ENCODE measurements at places on chromosomes 6 and 20.

DNA sequence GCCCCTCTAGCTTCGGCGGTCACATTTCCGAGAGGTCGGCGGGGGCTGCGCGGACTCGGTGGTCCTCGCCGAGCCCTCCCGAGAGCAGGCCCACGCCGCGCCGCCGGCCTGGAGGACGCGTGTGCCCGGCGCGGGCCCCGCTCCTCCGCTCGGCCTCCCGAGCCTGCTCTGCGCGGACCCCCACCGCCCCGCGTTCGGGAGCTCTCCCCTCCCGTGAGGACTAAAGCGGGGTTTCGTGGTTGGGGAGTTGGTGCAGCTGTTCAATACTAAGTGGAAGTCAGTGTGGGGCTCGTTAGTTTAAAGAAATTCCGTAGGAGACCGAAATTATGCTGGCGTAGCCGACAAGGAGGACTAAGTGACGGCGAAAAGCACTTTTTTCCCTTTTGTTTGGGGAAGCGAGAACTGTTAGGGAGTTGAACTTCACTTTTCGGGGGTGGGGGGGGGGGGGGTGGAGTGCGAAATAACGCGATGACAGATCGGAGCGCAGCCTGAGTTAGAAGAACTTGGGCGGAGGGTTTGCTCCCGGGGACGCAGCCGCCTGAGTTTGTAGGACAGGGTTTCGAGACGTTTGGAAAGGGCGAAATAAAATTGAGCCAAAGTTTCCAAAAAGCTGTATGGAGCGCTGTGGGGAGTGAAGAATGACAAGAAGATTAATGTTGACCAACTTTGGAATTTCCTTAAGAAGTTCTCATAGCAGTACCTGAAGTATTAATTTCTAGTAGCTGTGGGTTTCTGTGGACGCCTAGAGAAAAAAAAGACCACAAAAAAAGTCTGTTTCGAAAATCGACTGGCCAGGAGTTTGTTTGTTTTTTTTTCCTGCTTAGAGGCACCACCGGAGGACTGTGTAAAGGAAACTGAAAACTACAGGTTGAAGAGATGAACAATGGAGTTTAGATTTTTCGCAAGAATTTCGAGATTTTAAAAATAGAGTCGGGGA, 1.4 kb downstream of the QKI start:
- DNase-seq: no peak

DNA sequence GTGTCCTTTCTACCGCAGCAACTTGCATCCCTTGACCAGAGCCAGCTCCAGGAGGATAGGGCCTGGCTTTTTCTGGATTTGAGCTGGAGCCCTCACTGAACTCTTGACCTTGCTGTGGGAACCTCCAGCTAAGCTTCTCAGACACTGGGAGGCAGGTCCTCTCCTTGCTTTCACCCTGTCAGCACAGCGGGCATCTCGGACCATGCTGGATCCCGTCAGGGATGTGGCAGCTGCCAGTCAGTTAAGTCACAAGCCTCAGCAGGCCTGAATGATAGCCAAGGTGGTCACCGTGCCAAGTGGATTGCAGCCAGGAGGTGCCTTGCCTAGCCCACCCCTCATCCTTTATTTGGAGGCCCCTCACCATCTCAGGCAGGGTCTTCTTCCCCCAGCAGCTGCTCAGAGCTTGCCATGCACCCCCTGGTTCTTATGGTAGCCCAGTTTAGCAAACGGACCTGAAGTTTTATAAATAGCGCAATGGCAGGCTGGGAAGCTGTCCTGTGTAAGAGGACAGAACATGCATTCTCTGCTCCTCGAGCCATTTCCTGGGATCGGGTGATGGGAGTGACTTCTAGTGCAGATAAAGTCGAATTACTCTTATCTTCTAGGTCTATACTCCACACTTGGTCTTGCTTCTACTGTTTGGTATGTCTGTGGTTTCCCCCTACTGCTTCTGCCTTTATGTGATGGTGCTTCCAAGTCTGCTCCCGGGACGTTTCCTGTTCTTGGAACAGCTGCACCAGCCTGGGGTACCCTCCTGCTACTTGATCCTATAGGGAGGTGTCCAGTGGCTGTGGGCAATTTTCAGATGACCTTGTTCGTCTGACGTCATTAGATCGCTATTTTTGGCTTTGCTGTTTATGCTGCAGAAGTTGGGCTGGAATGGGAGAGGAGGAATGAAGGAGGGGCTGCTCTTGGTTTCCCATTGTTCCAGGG, 7.1 kb upstream of the MYLK2 start:
- no peak for DNase-seq

DNA sequence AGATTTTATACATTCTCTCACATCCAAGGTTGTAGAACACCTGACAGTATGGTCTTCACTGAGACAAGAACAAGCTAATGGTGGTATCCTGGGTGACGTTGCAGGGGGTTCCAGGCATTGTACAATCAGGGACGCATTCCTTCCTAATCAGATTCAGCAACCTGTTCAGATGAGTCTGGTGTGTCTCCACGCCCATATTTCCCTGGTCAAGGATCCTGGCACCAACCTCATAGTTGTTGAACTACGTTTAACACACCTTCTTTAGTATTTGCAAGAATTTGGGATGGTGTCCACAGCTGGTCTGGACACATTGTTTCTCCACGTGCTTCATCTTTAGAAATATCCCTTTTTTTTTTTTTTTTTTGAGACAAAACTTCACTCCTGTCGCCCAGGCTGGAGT, 161.0 kb upstream of the CDYL start:
- no peak for DNase-seq

DNA sequence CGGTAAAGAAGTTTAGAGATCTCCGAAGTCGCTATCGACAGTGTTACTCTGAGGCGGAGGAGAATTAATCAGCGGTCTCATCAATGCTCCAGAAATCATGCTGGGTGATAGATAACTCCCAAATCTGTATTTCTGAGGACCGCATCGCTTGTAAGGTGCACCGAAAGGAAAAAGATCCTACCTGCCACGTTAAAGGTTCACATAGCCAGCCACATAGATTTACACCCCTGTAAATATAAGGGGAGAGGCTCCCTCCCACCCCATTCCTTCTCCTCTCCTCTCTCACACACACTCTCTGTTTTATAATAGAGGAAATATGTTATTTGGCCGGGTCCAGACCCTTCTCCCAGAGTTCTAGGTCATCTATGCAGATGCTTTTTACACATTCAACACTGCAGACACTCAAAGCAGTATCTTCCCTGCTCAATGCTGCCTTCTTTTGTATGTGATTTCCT, 620 bp upstream of the DEK start:
- DNase-seq: peak; percentile 83

DNA sequence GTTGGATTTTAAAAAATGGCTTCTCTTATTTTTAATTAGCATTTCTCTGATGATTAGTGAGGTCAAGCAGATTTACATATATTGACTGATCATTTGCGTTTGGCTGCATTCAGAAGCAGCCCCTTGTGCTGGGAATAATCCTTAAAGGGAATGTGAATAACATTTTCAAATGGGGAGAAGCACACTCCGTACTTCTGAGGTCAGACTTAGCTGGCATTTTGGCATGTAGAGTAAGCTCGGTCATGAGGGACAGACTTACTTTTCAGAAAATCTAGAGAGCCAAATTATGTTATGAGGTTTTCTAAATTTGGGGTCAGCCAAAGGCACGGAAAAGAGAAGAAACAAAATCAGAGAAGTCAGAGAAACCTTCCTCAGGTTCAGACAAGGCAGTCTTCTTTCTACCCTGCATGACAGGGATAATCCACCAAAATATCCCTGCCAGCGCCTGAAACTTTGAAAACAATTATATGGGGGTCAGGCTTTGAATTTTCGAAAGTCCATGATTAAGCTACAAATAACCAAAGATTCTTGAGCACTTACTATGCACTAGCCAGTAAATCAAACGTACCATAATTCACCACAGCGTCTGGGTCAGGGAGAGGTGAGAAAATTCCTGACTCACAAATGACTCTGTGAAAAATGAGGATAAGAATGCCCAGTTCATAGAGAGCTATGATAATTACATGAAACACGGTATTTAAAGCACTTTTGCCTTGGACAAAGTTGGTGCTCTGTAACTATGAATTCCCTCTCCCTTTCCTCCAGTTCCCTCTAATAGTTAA, 44.9 kb downstream of the ADAT2 start:
- DNase-seq: no peak

DNA sequence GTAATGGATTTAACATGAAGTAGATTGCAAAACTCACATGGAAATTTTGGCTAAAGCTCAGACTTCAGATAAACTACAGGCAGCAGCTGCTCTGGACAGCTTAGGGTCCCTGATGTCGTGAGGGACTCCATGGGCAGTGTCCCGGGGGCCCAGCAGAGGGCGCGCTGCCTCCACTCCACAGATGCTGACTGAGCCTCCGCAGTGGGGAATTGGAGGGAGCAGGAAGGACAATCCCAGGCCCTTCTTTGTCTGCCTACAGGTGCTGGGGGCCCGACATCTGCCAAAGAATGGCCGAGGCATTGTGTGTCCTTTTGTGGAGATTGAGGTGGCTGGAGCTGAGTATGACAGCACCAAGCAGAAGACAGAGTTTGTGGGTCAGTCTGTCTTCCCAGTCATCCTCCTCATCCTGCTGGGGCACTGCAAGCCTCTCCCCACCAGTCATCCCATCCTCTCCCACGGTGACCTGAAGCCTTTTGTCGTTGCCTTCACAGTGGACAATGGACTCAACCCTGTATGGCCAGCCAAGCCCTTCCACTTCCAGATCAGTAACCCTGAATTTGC, 35.9 kb downstream of the PLCG1 start:
- no peak for DNase-seq

- DNase-seq: no peak
These were observed 177.6 kb upstream of the PHACTR1 start for GRCh38 chr6:12538881-12539357.

DNA sequence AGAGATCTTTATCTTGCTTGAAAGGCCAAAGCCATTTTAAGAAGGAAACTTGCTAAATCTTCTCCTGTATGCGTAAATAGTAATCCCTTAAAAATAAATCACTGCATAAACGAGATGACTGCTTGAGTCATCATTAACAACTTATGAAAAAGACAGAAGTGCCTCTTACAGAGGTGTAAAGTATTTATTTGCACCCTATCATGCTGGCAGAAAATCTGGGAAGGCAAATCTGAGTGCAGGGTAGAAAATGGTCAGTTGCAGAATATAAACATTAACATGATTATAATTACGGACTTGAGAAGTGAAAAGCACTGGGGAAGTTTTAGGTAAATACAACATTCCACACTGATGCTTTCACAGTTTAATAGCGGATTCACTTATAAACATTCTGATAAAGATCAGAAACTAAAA, 67.5 kb upstream of the FBXO30 start:
- DNase-seq: no peak

- no peak for DNase-seq
These were observed 354.4 kb upstream of the KCNQ5 start for GRCh38 chr6:72267470-72267869.

DNA sequence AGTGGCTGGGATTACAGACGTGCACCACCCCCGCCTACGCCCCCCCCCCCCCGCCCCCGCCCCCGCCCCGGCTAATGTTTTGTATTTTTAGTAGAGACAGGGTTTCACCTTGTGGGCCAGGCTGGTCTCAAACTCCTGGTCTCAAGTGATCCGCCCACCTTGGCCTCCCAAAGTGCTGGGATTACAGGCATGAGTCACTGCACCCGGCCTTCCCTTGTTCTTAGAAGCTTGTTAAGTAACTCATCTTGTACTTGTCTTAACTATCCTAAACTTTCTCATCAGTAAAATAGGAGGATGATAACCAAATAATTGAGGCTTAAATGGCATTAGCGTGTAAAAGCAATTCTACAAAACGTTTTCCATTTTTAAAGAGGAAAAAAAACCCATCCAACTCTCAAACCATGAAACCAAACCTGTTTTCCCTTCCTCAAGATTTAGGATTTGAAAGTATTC, 4.2 kb downstream of the CDYL start:
- no peak for DNase-seq

DNA sequence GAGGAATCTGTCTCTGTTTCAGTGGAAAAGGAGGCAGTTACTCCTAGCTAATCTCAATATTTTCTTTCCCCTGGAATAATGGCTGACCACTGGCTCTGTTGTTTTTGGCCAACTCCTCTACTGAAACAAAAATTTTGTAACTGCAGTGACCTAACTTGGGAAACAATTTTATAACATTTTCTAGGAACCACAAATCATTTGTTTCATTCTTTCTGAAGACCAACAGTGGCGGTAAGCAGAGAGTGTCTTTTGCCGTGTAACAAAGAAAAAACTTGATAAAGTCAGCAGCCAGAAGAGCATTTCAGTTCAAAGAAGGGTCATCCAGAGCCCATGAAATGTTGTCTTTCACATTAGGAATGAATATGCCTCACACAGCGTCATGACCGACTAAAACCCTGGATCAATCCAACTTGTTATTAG, 11.8 kb upstream of the BFSP1 start:
- no peak for DNase-seq

GRCh38 chr6:151137542-151137941, 102.2 kb upstream of the AKAP12 start:
- DNase-seq: no peak

DNA sequence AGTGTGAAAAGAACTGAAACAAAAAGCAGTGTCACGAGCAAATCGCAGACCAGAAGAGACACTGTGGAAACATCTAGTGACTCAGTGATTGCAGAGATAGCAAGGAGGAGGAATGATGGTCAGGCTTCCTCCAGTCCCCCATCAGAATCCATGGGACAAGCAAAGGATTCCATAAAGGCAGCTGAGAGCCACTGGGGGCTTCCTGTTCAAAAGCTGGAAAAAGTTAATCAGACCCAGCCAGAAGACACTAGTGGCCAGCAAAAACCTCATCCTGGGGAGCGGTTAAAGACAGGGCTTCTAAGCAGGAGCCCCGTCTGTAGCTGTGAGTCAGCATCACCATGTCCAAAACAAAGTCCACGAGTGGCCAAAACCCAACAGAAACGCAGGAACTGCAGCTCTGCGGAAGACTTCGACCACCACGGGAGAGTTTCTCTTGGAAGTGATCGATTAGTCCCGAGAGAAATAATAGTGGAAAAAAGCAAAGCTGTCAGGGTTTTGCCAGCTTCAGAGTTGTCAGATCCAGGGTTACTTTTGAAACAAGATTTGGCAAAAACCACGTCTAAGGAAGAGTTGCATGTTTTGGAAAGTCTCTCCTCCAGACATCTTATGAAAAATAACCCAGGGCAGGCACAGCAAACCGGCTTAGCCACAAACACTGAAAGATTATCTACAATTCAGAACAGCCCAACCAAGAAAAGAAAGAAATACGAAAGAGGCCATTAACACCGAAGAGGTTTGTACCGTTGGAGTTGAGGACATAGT, 51.0 kb downstream of the JAG1 start:
- DNase-seq: no peak

GRCh38 chr6:138691595-138692057, 81.9 kb upstream of the CCDC28A start:
- no peak for DNase-seq

GRCh38 chr6:144931172-144932035, 646.3 kb downstream of the UTRN start:
- no peak for DNase-seq

- DNase-seq: no peak
These were observed 81.2 kb downstream of the UNC5CL start for GRCh38 chr6:40957616-40958492.

- no peak for DNase-seq
These were observed 10.2 kb downstream of the SENP6 start for GRCh38 chr6:75611702-75612375.
